Neural progenitor cell (in vitro differentiated cells): ENCODE measurements at places on chromosomes 5 and 9.

- no peak for DNase-seq
Measured at GRCh38 chr9:133120501-133121197, 391 bp downstream of the RALGDS start.

- no peak for DNase-seq
Measured at GRCh38 chr5:116273448-116274242, 188.8 kb downstream of the COMMD10 start.

- no peak for DNase-seq
Measured at GRCh38 chr5:50726475-50727148, 60.2 kb downstream of the PARP8 start.

- no peak for DNase-seq
Measured at GRCh38 chr9:98547606-98548005, 161.1 kb downstream of the GABBR2 start.

DNA sequence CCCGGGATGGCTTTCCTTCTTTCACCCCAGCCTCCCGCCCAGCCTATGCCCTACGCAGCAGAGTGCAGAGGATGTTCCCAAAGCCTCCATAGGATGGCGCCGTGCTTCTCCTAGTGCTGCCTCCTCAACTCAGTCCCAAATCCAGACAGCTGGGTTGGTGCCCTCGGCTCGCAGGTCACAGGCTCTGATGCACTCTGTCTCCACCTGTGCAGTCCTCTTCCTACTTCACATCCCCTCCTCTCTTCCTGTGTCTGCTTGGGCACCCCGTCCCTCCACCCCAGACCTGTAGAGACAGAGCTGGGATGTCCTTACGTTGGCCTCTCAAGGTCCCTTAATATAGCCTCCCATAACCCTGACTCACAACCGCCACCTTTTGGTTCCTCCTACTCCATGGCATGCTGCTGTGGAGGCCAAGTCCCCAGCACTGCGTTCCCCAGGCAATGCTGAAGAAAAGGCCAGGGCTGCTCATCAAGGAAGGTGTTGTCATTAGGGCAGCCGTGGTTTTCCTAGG is 314.4 kb downstream of the GADD45G start:
- peak; percentile 72 for DNase-seq

GRCh38 chr5:53357439-53357838 is 123.0 kb upstream of the FST start:
- no peak for DNase-seq

DNA sequence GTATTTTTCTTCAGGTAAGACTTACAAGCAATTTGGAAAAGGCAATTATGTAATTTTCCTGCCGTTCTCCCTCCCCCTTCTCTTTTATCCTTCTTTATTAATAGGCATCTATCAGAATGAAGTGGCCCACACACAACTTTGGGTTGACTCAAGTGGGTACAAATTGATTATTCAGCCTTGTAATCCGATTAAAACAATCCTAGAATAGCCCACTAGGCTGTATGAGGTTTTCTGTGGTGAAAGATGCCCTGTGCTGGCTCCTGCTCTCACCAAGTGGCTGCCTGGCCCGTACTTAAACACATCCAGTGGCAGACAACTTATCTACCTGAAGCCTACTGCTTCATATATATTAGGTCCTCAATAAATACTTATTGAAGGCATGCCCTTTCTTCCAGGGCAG is 177.3 kb upstream of the C9orf72 start:
- peak; percentile 12 for DNase-seq

DNA sequence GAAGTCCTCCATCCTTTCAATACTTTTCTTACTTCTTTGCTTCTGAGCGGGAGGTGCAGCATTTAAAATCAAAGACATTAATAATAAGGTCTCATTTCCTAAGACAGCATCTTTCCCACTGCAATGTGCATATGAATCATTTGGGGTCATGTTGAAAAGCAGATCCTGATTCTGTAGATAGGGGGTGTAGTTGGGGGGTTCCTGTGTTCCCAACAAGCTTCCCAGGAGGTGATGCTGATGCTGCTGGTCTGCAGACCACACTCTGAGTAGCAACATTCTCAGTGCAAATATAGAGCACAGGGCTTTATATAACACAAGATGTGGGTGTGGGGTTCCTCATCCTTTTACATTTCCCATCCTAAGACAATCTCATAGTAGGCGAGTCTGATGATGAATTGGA is 126.5 kb upstream of the PALM2AKAP2 start:
- DNase-seq: no peak

GRCh38 chr5:129541648-129542251 is 81.7 kb downstream of the ADAMTS19 start:
- DNase-seq: no peak

- no peak for DNase-seq
Measured at GRCh38 chr5:65204966-65205365, 276.8 kb downstream of the ADAMTS6 start.

- DNase-seq: no peak
Measured at GRCh38 chr9:120929229-120929791, 2.7 kb upstream of the TRAF1 start.

DNA sequence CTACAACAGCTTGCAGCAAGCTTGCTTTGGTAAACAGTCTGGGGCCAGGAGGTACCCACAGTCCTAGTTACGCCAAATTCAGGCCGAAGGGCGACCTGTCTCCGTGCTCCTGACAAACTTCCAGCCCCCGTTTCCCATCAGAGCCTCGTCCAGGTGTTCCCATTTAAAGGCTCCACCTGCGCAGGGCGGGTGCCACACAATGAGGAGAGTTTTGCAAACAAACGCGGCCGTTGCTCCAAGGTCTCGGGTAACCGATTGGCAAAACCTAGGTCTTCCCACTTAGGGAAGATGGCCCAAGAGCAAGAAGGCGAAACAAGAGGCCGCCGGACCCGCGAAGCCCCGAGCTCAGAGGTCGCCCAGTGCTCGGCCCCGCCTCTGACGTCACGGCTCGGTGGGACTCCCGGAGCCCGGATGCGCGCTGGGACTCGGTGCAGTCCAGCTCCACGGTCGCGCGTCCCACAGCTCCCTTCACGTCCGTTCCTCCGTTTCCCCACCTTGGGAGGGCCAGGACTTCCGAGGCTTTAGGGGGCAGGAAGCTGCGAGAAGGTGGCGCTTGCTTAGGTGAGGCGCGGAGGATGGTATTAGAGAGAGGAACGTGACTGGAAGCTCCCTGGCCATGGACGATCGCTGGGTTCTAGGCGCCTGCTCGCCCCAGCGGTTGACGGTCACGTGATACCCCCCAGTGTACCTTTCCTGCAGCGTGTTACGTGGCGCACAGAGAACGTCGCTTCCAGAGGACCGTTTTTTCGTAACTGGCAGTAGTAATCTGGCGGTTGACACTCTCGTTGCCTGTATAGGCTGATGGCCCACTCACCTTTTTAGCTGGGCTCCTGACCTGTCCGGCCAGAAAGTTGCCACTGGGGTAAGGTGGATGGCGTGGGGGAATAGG is 41.8 kb upstream of the KDM4C start:
- DNase-seq: no peak
